ENCODE measurements at places on chromosomes 2 and 18.

DNA sequence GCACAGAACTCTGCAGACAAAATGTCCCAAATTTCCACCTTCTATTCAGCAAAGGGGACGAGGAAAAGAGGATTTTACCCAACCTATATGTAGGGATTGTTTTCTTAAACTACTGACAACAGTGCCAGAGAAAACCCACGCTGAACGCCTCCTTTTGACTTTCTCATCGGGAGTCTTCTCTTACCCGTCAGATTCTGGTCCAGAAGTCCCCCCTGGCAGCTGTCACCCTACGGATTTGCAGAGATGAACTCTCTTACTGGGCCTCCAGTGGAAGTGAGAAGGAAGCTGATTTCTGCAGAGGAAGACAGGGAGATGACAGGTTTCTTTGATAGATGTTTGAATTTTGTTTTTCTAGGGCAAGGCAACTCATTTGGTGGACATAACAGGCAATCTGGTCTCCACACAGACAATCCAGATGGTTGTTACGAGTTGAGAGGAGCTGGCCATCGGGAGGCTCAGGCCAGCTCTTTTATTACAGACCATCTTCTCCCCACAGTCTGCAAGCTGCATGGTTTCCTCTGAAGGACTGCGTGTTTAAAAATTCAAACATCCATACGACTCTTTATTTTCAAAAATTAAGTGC lies 804.3 kb downstream of the RNF144A start:
- no peak for ATAC-seq

GRCh38 chr18:30440351-30440750 lies 602.2 kb downstream of the DSC3 start:
- ATAC-seq = no peak

DNA sequence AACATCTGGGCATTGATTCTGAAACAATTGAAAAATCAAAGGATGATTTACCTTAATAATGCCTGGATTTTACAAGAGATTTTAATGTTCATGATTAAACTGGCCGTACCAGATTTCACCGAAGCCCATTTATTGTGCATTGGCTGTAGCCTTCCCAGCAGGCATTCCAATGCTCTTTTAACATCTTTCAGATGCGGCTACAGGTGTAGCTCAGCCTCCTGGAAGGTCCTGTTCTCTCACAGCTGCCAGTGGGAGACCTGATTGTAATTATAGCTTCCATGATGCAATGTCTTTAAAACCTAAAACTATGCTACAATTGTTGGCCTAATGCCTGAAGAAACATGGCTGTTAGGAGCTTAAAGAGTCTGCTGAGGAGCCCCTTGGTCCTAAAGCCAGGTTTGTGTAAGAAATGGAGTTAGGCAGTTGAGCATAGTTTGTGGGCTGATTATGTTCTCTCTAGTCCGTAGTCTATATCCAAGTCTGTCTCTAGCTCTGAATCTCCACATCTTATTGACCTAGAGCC lies 147.4 kb downstream of the CERS6 start:
- no peak for ATAC-seq

DNA sequence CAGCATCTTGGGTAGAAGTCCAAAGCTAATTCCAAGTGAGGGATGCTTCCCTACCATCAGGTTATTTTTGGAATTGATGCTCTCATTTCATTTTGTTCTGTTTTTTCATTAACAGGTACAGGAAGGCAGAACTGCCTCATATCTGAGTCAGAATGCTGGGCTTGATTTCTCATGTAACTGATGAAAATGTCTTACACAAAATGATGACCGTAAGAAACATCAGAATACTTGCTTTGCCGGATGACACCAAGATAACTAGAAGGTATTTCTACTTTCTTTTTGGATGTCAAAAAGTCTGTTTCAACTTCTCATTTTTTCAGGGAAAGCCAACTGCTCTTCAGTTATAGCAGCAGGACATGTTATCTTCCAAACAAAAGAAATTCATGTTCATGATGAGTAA lies 62.6 kb downstream of the ETAA1 start:
- no peak for ATAC-seq

DNA sequence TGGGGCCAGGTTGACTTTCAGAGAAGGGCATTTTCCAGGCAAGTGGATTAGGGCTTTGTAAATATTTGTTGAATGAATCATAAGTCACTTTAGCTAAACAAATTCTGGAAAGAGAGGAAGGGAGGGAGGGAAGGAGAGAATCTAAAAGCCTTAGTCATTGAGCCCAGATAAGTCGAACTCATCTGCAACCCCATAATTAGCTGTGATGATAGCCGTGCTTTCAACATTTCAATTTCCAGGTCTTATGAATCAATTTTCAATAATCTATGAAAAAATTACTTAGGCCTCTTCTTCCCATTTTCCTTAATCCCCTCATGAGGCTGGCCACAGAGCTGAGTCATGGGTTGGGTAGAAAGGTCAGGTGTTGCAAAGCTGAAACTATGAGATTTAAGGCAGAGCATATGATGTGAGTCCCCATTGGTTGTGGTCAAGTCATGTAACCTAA lies 111.9 kb upstream of the MAPRE2 start:
- no peak for ATAC-seq

DNA sequence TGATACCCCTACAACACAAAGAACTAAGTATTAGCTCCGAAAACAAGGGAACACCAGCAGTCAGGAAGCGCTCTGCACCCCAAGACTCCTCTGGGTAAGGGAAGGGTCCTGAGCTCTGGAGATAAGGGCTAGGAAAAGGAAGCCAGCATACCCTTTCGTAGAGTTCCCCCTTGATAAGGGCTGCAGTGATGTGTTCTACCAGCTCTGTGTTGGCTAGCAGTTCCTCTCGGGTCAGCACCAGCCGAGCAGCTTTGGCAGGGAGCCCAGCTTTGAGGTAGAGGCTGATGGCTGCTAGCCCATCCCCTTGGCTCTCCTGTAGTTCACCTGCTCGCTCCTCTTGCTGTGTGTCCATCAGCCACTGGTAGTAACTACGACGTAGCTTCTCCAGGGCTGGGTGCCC lies 18.9 kb downstream of the KRTCAP3 start:
- ATAC-seq = no peak

DNA sequence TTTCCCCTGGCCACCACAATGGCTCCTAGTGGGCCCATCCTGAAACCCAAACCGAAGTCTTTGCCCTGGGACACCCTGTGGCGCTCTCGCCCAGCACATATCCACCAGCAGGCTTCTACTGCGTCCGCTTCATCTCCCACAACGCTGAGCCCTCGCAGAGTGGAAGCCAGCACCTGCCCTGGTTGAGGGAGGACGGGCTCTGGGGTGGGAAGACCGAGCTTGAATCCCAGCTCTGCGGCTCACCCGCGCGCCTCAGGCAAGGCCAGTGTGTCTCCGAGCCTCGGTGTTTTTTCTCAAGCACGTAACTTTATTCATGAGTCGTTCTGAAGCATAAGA lies 15.6 kb downstream of the KLF11 start:
- ATAC-seq = no peak

GRCh38 chr2:127451981-127452380 lies 33.8 kb downstream of the PROC start:
- no peak for ATAC-seq

DNA sequence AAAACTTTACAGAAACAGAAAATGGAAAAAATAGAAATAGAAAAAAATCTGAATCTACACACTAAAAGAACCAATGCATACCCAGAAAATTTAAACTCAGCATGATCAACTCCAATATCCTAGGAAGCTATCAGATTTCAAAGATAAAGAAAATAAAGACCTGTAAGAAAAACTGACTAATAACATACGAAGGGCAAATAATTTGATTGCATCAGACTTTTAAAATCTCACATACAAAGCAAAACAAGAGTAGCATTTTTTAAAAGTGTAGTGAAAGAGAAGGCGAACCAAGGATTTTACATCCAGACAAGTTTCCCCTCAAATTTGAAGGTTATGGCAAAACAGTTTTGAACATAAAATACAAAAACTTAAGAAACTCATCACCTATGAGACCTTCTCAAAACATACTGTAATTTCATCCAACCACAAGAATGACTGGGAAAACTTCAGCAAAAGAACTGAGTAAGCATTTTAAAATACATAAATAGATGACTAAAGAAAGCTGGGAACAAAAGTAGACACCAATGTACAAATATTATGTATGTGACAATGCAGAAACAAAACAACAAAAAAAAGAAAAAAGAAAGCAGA lies 54.8 kb downstream of the NBAS start:
- no peak for ATAC-seq

DNA sequence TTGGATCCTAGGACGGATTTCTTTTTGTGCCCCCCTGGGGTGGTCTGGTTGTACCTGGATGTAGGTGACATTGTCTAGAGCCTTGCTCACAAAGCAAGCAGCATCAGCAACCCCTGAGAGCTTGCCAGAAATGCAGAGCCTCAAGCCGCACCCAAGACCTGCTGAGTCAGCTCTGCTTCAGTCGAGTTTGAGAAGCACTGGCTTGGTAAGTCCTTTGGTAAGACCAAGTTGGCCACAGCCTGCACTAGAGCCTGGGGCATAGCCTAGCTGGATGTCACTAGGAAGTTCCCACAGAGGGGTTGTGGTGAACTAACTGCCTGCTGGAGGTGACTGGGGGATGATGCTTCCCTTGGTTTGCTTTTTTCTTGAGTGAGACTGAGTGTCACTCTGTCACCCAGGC lies 6.2 kb downstream of the ABCG5 start:
- ATAC-seq = no peak

GRCh38 chr2:78020491-78020890 lies 498.3 kb upstream of the LRRTM4 start:
- no peak for ATAC-seq

- ATAC-seq = peak; percentile 21
Measured at GRCh38 chr2:43057026-43057741, 169.2 kb downstream of the ZFP36L2 start.

DNA sequence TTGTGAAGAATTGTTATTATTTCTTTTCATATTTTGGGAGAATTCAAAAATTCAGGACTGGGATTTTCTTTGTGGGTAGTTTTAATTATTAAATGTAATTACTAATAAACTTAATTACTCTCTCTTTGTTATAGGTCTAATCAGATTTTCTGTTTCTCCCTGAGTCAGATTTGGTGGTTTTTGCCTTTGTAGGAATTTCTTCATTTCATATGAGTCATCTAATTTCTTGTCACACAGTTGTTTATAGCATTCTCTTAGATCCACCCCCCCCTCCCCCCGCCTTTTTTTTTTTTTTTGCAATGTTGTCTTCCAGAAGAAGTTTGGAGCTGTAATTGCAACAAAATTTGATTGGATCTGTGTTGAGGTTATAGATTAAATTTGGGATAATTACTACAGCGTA lies 26.0 kb upstream of the GALR1 start:
- no peak for ATAC-seq

DNA sequence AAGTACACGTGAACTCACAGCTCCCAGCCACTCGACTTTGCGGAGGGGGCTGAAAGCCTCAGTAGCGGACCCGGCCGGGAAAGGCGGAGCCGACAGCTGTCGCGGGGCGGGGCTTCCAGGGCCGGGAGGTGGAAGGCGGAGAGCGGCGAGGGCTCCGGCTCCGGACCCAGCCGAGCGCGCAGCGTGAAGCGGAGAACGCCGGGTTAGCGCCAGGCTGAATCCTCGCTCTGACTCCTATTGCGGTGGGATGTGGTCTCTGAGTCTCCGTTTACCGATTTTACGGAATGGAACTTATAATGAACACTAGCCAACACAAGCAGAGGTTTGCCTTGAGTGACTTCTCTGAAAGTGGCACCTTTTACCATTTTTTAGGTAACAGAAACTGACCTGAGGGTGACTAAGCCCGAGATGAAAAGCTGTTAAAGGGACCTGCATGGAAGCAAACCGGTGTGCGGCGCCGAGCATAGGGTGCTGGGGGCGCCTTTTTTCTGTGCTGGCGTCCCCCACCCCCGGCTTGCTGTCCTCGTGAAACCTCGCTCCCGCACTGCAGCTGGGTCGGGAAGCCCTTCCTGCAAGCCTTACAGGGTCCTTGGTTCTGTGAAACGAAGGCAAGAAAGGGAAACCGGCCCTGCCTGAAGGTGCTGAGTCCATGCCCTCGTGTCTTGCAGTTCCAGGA lies 72.9 kb downstream of the EN1 start:
- ATAC-seq = no peak

DNA sequence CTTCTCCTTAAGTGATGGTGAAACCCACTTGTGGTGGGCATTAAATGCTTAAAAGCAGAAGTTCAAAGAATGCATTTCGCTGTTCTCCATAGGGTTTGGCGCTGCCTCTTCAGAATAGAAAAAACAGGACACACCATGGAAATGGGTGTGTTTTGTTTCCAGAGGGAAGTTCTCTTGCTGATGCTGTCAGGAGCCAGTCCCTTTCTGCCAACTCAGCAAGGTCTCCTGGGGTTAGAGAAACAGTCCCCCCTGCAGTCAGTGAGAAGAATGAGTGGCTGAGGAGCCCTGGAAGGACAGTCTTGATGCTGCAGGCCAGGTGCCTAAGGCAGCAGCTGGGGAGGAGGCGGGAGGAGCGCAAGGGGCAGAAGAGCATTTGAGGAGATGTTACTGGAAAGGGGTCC lies 37.8 kb upstream of the ASAP2 start:
- ATAC-seq = no peak

DNA sequence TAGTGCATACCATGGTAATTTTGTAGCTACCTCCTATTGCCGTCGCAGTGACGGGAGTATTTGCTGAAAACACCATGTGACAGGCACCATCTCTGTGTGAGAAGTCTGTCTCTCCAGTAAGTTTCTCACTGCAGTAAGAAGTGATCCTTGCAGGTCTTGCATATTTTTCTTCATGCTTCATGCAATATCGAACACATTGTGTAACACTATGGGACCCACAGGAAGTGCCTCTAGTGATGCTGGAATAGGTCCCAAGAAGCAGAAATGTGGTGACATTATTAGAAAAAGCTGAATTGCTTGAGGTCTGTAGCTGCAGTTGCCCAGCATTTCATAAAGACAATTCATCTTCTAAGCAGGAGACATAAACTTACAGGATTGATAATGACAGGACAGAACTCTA lies 167.6 kb downstream of the DCDC2C start:
- no peak for ATAC-seq

GRCh38 chr2:189521699-189522434 lies 58.7 kb downstream of the SLC40A1 start:
- ATAC-seq = no peak

- ATAC-seq = no peak
Measured at GRCh38 chr2:65729246-65729645, 296.8 kb upstream of the SPRED2 start.

- no peak for ATAC-seq
Measured at GRCh38 chr18:10258836-10259474, 195.5 kb upstream of the APCDD1 start.

DNA sequence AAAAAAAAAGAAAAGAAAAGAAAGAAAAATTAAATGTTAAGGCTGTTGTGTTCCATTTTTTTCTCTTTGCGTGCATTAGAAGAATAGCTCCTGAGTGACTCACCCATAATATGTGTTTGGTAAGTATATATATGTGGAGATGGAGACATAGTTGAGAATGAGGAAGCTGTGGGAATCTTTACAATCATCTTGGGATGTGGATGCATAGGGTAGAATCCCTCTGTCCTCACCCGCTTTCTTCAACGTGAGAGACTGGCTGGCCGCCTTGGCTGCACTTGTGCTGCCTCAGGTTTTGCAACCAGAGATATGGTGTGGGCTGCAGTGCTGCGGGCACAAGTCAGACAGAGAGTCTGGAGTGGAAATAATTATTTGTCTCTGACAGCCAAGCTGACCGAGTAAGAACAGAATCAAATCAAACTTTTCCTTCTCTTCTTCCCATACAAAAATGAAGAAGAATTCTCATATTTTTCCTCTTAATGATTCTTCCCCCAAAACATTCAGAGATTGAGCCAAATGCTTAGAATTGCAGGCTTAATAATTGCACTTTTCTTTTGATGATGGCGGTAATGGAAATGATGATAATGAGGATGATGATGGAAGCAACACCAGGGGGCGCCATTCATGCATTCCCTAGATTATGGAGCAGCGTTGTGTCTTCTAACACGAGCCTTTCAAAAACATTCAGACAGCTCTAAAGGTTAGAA lies 48.5 kb downstream of the SERPINB7 start:
- no peak for ATAC-seq

All from stimulated activated memory B cell treated with anti-CD40 and anti-IgM and Interleukin-4, amounts not matched to agents 10 μg/mL and 1 μg/mL and 100 μg/mL, for 72 hours (primary cell).